ENCODE measurements at places on chromosomes 5 and 9.

GRCh38 chr5:82439750-82440445 is 161.7 kb upstream of the RPS23 start:
- no peak for DNase-seq

GRCh38 chr5:2680979-2681378 is 70.5 kb downstream of the IRX2 start:
- DNase-seq, result no peak

- DNase-seq, result no peak
These were observed 125.4 kb upstream of the ANKH start for GRCh38 chr5:14996997-14997396.

DNA sequence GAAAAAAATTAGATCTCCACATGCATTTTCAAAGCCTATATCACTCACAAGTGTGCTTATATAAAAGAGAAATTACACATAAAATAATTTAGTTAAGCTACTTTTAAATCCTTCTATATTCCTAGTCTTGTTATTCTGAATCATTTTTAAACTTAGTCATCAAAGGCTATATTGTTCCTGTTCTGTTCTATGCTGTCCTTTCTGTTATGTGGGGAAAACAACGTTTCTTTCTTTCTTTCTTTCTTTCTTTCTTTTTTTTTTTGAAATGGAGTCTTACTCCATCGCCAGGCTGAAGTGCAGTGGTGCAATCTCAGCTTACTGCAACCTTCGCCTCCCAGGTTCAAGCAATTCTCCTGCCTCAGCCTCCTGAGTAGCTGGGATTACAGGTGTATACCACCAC is 389.2 kb upstream of the FTMT start:
- DNase-seq, result no peak

- no peak for DNase-seq
These were observed 66.1 kb upstream of the GPR151 start for GRCh38 chr5:146582051-146582596.

DNA sequence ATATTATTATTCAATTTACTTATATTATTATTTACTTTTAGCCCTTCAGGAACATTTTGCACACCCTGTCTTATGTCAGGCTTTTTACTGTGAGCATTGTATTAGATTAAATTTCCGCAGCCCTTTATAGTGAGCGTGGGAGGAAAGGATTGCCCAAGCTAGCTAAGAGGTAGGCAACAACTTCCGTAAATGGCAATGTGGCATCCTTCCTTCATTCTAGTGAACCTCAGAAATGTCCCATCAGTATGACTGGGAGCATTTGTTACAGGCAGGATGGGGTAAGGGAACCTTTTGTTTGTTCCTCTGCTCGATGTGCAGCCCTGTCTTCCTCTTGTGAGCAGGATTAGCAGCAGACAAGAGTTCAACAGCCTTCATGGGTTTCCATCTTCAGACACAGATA is 6.2 kb upstream of the CD180 start:
- DNase-seq, result no peak

GRCh38 chr9:95788021-95788420 is 87.5 kb upstream of the ERCC6L2 start:
- no peak for DNase-seq

Data from endothelial cell (in vitro differentiated cells).